Cerebellum (tissue), 4 donors: ENCODE measurements at places on chromosomes 2 and 18.

DNA sequence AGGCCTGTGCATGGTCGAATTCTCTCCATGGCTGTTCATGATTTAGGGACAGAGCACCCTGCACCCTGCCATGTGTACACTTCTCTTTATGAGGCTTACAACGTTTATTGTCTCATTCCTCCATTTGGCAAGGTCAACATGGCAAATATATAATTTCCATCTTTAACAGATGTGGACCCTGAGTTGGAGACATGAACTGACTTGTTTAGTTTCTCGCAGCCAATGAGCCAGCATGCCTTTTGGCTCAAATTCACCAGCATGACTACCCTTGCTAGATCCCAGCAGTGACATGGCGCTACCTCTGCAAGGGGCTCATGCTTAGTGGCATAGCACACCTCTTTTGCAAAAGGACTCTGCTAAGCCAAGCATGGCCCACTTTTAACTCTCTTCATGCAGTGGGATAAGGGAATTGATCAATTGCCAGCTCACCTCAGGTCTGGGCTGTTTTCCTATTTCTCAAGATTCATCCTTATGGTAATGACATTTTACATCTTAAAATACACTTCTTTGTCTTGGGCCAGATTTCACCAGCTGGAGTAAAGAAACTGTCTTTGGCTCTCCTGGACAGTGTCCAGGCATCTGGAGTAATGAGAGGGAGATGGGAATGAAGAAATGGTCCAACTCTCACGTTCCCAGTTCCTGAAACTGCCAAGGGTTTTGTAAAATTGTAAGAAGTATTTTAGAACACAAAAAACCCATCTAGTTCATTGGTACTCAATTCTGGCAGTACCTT lies 159.5 kb downstream of the SETBP1 start:
- no peak for DNase-seq

- peak; percentile 88 for DNase-seq
Measured at GRCh38 chr2:25098670-25099486, 57.0 kb downstream of the EFR3B start.

DNA sequence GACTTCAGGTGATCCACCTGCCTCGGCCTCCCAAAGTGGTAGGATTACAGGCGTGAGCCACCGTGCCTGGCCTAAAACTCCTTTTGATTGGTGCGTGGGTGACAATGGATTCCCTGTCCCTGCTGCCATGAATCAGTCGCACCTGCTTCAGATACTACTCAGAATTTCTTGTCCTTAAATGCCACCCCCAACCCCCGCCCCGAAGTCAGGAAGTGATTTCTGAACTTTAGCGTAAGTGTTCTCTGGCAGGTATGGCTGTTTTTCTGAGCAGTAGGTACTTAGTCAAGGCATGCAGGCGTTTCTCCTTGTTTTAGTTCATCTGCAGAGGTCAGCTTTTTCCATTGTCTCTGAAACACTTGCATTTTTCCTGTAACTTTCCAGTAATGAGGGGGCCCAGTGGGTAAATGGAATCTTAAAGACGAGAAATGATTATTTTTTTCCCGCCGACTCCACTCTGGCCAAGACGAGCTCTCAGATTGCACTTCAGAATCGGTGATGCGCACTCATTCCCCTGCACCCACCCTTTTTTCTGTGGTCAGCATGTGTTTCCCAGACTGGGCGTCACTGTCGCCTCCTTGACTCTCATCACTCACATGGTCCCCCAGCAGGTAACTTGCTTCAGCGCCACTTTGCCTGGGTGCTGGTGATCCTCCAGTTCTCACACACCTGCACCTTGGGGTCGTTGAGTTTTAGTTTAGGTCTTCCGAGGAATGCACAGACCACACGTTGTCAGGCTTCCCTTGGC lies 179.7 kb downstream of the GBX2 start:
- no peak for DNase-seq

GRCh38 chr18:48627216-48627615 lies 88.4 kb downstream of the CTIF start:
- DNase-seq: no peak

DNA sequence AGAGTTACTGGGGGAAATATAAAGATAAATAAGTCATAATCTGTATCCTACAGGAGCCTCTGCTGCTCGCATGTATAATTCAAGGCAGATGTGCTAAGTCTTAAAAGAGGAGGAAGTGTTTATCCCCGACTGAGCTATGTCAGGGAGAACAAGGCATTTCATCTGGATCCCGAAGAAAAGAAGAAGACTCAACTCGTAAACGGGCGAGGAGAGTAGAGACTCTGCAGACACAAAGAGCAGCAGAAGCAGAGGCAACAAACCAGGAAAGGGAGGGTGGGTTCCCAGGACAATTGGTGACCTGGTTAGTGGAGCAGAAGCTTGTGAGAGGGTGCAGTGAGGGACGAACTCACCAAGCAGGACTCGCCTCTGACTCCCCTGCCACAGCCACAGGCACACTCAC lies 368.6 kb downstream of the EIPR1 start:
- DNase-seq: no peak

- DNase-seq: no peak
Measured at GRCh38 chr2:65501836-65502235, 69.4 kb upstream of the SPRED2 start.

DNA sequence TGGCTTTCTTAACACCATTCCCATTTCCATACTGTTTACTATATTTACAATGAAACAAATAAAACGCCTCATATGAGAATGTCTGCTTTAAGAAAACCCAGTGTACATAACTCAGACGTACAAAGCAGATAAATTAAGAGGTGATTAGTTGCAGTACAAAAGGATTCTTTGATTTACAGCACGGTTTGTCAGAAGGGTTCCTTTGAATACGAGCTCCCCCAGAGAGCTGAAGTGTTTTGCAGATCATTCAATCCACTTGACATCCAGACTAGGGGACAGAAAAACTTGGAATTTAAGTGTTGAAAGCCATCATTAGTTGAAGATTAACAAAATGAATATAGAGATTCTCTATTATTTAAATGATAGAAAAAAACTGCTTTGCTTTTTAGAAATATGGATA lies 72.5 kb downstream of the RAPGEF4 start:
- no peak for DNase-seq

DNA sequence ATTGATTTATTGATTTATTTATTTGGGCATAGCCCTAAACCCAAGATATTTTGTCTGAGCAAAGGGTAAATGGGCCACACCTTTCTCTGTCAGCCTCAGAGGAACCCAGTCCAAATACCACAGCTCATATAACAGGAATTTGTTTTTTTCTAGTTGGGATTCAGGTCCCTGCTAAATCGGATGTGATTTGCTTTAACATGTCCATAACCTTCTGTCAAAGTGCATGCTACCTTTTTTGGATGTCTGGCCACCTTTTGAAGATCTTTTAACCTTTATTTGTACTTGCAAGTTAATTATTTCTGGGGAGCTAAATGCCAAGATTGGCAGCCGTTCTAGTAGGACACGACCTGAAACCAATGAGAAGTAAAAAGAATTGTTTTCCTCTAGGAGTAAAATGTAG lies 303.2 kb upstream of the UBE2E3 start:
- DNase-seq: no peak

DNA sequence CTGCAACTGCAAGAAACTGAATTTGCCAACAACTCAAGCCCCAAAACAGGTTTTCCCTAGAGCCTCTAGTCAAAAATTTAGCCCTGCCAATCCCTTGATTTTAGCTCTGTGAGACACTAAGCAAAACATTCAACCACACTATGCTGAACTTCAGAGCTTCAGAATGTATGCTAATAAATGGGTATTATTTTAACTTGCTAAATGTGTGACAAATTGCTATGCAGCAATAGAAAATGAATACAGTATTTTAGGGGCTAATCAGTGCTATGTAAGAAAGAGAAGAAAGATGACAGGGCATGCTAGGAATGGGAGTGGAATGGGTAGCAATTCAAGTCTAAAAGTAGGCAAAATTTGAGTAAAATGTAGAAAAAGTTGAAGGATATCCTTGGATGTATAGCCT lies 223.9 kb upstream of the NOL4 start:
- no peak for DNase-seq

GRCh38 chr2:39050109-39050508 lies 70.7 kb downstream of the SOS1 start:
- no peak for DNase-seq

DNA sequence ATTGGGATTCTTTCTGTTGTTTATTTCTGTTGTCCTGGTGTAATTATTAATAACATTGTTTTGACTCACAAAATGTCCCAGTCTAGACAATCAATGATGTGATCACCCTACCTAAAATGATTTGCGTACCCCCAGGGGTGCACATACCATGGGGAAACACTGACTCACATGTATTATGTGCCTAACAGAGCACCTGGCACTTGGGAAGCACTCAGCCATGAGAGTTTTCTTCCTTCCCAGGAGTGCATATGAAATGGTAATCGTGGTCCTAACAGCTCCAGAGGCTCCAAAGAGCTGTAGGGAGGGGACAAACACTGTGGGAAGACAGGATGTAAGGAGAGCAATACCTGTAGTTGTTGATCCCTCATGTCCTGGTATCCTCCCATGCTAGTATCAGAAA lies 187.8 kb upstream of the ERBB4 start:
- no peak for DNase-seq

- DNase-seq: no peak
Measured at GRCh38 chr2:231673348-231673770, 35.0 kb upstream of the PTMA start.

DNA sequence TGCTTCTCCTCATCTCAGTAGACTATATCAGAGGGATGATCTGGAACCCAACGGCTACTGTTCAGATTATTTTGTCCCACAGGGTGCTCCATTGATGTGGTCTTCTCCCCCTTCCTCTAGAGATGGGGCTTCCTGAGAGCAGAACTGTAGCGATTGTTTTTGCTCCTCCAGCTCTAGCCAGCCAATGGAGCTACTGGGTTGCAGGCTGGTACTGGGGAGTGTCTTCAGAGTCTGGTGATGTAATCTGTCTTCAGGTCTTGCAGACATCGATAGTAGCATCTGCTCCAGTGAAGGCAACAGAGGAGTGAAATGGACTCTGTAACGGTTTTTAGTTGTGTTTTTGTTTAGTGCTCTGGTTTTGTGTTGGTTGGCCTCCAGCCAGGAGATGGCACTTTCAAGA lies 621.9 kb downstream of the RNF144A start:
- DNase-seq: no peak

DNA sequence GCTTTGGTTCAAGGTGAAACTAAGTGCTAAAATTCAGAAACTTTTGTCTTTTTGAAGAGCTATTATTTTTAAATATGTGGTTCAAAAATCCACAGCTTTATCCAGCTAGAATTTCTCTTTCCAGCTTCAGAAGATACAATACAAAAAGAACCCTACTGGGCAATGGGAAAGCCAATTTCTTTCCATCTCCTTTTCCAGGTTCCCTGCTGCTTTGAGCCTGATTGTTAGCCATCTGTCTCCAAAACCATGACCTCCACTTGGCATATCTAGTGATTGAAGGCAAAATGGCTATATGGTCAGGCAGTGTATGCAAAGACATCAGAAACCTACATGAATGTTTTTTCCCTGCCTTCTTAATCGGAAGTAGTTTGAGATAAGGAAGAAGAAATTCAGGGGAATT lies 134.1 kb downstream of the KCNH7 start:
- peak; percentile 36 for DNase-seq

- no peak for DNase-seq
Measured at GRCh38 chr2:95023222-95023597, 2.3 kb upstream of the MAL start.

GRCh38 chr2:180730976-180731375 lies 249.4 kb upstream of the UBE2E3 start:
- no peak for DNase-seq

DNA sequence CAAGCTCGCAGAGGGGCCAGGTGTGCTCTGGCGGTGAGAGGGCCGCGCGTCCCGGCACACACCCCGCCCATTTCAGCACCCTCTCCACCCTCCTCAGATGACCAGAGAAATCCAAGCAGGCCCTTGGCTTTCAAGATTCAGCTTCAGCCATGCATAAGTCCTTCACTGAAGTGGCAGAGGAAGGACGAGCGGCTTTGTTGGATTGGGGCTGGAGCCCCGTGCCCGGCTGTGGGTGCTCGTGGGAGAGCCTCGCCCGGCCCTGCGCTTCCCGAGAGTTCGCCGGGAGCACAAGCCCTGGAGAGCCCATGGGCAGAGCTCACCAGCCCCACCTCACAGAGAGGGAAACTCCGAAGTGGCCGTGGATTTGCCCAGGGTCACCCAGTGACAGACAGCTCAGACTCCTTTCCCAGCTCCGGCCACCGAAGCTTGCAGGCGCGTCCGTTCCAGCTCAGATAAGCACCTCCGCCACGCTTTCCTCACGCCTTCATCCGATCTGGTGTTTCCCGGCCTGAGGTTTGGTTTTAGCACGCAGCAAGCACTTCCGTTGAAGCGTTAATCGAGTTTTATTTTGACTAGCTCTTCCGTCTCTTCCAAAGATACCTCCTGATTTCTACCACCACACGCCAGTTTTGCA lies 45.6 kb upstream of the MTCL1 start:
- DNase-seq: no peak

DNA sequence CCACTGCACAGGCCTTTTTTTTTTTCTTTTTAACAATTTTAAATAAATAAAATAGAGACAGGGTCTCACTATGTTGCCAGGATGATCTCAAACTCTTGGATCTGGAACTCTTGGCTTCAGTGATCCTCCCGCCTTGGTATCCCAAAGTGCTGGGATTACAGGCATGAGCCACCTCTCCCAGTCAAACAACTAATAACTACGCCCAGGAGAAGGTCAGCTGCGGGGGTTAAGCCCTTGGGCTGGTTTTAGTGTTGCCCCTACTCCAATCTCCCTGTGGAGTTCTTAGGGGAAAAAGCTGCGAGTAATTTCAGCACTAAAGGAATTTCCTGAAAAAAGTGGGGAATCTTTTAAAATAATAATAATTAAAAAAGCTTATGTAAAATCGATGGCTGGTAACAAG lies 96.4 kb upstream of the XPO1 start:
- no peak for DNase-seq

DNA sequence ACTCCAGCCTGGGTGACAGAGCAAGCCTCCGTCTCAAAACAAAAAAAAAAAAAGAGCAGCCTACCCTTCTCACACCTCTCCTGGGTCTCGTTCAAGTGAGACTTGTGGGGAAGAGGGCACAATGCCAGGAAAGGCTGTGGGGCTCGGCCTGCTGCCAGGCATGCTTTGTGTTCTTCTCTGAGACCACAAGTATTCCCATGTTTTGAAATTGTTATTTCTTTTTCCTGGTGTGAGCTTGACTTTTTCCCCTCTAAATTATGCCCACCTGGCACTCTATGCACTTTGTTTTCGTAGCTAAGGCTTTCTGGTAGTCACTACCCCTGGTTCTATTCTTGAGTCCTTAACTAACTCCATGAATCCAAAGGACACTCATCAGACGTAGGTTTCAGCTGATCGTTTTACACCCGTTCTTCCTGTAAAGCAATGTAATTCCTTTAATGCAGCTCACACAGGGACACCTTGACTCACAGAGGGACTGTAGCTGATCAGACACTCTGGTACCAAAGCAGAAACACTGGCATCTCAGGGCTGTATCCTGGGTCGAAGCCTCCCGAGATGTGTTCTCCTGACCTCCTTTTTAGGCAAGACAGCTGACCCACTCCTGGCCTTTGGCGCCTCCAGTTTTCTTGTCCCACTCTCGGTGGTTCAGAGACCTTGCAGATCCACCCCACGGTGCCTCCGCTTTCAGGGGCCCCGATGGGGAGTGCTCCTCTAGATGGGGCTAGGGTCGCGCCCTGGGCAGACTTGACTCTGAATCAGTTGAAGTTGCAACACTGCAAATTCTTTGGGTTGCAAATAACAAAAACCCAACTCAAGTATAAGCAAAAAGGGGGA lies 193.3 kb upstream of the AGAP1 start:
- DNase-seq: peak; percentile 10
